ENCODE measurements at places on chromosomes 16 and 17. TPM values are rescaled to one million over a fixed set of nuclear protein-coding genes. Genes with fewer than 3 reads are reported as not detected.

The CTF1 gene
- 1.5 TPM for polyA plus RNA-seq

The CAVIN1 gene
- polyA plus RNA-seq = 88.9 TPM

The PYY gene
- polyA plus RNA-seq = 185 TPM

The C16orf95 gene
- polyA plus RNA-seq = 6.6 TPM

The TSNAXIP1 gene
- polyA plus RNA-seq = 0.92 TPM

The RDM1 gene
- not detected for polyA plus RNA-seq

The IRX3 gene
- polyA plus RNA-seq = not detected

The KCNG4 gene
- not detected for polyA plus RNA-seq

The CDR2 gene
- polyA plus RNA-seq = 21.0 TPM

The TEKT1 gene
- not detected for polyA plus RNA-seq

Measured in sigmoid colon (tissue), 7 donors.